ENCODE measurements at places on chromosomes 5 and 9.

DNA sequence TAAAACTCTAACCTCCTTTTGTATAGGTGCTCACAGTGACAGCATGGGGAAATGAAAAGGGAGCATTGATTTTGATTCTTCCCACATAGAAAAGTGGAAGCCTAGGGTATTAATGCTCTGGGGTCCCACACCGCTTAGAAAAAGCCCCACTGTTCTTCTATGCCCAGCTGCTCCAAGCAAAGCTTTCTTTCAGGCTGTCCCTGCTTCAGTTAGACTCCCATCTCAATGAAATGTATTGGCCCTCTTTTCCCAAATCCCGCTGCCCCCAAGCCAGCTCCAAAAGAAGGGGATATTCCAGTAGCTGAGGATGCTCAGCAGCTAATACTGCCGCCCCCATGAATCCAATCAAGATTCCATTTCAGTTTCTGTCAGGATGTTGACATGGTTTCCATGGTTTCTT is 17.0 kb upstream of the CREBRF start:
- no peak for DNase-seq

DNA sequence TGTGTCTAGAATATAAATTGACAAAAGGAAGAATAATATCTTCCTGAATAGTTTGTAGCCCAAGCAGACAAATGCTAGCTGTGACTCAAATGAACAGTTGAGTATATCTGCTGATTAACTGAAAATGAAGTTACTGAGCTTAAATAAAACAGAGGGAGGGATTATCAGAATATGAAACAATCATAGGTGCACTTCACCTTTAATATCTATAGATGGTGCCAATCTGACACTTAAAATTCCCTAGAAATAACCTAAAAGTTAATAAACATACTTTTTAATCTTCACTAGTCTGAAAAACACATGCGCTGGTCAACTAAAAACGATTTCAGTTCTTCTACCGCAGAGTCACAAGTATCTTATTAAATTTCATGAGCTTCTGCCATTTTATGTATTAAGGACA is 280.8 kb upstream of the RASA1 start:
- DNase-seq, result no peak

DNA sequence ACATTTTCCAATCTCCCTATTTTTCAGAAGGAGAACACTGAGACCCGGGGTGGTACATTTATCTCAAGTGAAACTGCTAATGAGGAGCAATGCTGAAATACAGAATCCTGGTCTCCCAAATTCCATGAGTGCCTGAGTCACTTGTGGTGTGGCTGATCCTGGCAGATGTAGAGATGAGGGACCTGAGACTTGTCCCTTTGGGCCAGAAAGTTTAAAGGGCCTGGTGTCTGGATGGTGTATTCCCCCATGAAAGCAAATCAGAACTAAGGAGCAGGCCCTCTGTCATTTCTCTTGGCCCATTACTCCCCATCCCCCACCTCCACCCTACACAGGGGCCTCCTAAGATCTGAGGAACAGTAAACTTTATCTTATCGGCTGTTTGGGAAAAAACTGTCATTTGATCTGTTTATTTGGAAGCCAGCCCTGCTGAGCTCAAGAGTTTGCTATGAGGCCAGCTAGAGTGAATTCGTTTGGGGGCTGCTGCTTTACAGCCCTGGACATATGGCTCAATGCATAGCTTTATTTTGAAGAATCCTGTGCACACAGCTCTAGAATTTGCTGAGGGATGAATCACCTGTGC is 140.3 kb downstream of the LHFPL2 start:
- DNase-seq, result no peak

DNA sequence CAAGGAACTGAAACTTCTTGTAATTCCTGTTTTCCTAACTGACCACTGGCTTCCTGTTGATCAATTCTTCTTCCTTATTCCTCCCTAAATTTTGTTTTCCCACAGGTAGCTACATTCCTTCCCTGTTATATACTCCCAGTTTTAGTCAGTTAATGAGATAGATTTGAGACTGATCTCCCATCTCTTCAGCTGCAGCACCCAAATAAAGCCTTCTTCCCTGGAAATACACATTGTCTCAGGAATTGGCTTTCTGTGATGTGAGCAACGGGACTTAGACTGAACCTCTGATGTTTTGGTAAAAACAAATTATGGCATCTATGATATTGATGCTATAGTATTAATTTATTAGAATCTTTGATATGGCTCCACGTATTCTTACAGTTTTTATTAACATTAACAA is 617.3 kb upstream of the ST8SIA4 start:
- DNase-seq, result no peak

DNA sequence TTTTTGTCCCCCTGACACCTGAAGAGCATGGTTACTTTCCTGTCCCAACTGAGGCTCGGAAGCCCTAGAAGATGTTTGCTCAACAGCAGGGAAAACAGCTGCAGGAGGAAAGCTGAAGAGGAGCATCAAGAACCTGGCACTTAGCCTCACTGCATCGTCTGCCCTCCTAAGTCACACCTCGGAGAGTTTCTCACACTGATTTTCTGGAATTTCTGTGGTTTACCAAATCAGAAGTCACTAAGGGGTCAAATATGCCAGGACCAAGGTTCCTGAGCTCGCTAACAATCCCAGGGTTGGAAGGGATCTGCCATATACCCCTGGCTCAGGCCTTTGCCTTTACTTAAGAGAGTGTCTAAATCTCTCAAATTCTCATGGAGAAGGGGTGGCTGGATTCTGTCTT is 5.3 kb downstream of the IL12B start:
- no peak for DNase-seq

DNA sequence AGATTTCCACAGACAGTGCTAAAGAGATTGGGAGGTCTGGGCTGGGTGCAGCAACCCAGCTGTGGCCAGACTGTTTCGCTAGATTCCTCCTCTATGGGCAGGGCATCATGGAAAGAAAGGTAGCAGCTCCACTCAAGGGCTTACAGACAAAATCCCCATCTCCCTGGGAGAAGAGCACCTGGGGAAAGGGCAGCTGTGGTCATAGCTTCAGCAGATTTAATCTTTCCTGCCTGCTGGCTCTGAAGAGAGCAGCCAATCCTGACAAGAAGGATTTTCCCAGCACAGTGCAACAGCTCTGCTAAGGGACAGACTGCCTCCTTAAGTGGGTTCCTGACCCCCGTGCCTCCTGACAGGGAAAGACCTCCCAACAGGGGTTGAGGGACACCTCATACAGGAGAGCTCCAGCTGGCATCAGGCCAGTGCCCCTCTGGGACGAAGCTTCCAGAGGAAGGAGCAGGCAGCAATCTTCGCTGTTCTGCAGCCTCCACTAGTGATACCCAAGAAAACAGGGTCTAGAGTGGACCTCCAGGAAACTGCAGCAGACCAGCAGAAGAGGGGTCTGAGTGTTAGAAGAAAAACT is 1379.3 kb upstream of the ACO1 start:
- no peak for DNase-seq

DNA sequence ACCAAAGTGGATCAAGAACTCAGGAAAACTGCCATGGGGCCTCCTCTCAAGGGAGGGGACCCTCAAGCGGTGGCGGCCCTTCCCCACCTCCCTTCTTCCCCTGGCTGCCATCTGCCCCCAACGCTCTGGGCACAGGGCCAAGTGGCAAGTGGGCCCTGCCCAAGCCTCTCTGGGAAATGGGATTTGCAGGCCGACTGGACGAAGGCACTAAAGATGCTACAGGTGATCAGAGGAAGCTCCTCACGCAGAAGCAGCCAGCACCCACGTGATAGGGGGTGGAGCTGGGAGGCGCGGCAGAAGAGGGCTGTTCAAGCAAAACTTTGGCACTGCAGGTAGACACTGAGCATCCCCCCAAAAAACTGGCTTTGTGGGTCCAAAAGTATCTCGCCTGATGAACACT is 52.7 kb upstream of the UBTD2 start:
- DNase-seq, result no peak

- DNase-seq, result no peak
Measured at GRCh38 chr5:36734422-36734821, 128.0 kb downstream of the SLC1A3 start.

DNA sequence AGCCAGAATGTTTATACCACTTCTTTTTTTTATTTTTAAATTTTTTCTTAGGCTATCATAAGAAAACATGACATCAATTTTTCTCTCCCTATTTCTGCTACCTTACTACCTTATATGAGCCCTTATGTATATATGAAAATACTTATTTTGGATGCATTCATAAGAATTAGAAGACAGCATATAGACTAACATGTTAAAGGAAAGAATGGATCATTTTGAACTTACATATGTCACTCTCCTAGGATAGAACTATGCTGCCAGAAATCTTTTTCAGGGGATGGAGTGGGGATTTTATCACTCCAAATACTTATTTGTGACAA is 51.8 kb downstream of the SNX24 start:
- no peak for DNase-seq
